ENCODE measurements at places on chromosomes 1 and 21.

DNA sequence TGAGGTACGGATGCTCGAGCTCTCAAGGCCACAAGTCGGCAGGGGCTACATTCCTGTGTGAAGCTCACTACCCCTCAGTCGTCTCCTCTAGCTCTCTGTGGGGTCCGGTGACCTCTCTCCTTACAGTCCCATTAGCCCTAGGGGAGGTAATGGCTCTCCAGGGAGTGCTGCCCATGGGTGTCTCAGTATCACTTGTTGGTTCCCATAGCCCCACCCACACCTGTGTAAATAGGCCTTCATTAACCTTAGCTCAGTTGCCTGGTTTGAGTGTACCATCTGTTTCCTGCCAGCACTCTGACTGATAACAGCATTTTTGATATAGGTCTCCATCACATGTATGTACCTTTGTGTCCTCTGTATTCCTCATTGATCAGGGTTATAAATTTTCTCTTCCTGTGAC, 133.2 kb upstream of the KCNJ15 start:
- DNase-seq, result no peak

GRCh38 chr1:159266832-159267231, 35.3 kb upstream of the FCER1A start:
- DNase-seq, result no peak

GRCh38 chr1:202905331-202905730, 16.4 kb upstream of the RABIF start:
- DNase-seq, result no peak

DNA sequence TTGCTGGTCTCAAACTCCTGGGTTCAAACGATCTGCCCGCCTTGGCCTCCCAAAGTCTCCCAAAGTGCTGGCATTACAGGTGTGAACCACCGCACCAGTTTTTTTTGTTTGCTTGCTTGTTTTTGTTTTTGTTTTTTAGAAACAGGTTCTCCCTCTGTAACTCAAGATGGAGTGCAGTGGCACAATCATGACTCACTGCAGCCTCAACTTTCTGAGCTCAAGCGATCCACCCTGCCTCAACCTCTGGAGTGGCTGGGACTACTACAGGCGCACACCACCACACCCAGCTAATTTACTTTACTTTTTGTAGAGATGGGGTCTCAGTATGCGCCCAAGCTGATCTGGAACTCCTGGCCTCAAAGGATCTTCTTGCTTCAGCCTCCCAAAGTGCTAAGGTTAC, 47.3 kb upstream of the USP1 start:
- no peak for DNase-seq

DNA sequence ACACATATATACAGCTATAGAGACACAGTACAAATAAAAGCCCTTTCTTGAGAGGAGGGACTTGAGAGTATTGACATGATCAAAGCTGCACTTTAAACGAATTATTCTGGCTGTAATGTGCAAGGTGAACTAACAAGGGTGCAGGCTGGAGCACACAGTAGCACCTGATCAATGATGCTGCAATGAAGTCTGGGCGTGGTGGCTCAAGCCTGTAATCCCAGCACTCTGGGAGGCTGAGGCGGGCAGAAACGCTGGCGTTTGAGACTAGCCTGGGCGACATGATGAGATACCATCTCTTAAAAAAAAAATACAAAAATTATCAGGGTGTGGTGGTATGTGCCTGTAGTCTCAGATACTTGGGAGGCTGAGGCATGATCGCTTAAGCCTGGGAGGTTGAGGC, 14.1 kb upstream of the CTH start:
- DNase-seq, result no peak

DNA sequence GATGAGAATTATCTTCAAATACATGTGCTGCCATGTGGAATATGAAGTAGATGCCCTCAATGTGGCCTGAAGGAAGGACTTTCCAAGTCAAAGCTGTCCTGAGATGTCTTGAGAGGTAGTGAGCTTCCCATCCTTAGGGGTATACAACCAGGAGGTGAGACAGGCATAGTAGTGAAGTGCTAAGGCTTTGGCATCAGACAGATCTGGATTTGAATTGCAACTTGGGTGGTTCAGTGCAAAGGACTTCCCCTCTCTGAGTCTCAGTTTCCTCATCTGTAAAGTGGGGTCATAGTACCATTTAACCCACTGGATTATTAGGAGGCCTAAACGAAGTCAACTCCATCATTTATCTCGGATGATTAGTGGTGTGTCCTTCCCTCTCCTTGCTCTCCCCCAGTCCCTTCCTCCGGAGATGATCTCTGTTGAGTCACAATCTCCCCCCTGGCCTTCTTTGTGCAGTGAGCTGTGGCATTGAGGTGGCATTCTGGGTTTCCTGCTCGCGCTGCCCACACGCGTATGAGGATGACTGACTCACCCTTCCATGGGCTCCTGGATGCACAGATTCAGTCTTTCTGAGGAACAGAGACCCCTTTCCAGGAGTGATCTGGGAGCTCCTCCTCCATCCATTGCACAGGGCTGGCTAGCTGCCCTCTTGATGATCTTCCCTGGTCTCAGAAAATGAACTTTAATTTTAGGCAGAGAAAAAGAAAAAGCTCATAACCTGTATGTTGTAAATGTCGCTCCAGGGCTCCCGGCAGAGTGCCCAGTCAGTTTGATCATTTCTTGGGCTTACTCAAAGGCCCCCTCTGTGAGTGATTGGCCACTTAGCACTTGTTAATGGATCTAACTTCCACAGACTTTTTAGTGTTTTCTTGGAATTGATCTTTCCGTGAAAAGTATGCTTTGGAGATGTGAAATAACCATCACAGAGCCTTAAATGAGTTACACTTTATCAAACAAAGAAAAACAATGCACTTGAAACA, 354.6 kb downstream of the PTPRU start:
- DNase-seq, result no peak
